Posterior cingulate gyrus (tissue), 11 donors: ENCODE measurements at places on chromosomes 7 and 10.

GRCh38 chr10:76998451-76998850 lies 639.2 kb downstream of the KCNMA1 start:
- no peak for DNase-seq

- DNase-seq: no peak
These were observed 283.4 kb downstream of the TFEC start for GRCh38 chr7:115747174-115747573.

GRCh38 chr10:61752111-61753011 lies 89.6 kb downstream of the CABCOCO1 start:
- no peak for DNase-seq

DNA sequence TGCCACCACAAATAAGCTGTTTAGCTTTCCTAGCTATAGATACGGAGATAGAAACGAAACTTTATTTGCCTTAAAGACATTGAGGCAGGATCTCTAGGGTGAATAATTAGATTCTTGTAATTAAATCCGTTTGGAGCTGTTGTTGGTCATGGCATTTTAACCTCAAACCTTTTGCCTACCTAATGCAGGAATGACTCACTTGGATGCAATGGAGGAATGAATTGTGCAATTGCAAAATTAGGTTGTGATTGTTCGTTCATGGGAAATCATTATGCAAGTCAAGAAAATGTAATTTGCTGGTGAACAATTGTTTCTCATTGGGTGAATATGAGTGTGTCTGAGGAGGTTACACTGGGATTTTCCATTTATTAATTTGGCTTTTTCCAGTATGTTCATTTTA lies 703.5 kb downstream of the GATA3 start:
- no peak for DNase-seq

DNA sequence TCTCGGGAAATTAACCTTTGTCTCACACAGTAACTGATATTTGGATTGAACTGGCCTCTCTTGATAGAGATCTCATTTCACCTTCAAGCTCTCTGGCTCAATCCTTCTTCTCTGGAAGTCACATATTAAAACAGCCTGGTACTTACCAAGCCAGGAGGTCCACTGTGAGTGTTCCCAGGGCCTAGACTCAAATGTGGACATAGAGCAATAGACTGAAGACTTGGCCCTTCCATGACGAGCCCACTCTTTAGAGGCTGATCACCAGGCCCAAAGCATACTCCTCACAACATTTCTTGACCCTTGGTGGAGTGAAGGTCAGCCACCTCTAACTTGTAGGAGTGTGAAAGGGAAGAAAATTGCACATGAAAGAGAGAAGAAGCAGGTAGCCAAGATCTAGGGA lies 38.5 kb downstream of the COL1A2 start:
- DNase-seq: no peak

- no peak for DNase-seq
These were observed 14.5 kb downstream of the NUDT5 start for GRCh38 chr10:12181065-12181775.

DNA sequence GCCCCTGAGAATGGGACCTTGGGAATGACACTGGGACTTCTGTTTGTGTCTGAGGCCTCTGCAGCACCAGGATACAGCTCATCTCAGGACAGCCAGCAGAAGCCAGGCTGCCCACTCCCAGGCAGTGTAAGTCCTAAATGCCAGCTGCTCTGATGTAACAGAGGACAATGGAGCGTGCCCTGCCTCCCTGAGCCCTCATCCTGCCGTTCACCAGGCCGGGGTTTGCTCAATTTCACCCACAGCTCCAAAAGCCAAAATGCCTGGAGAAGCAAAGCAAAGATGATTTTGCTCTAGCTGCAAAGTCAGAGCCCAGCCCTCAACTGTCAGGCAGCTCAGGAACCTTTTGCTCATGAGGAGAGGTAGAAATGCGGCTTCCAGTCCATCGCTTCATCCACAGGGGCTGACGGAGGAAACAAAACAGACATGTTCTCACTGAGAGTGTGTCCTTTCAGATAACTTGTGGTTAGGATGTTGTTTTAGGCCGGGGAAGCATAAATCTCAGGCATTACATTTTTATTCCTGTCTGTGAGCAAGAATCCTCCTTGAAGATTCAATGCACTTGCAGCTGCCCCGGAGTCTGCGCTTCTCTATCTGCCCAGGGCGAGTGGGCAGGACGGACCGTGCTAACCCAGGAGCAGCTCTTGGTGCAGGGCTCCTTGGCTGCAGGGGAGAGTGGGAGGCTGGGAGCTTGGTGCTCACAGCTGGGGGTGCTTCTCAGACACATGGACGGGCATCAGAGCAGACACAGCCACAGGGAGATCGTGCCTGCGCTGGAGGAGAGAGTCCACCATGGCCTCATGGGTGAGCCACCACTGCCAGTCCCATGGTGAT lies 83.2 kb upstream of the CHST15 start:
- DNase-seq: no peak

- no peak for DNase-seq
These were observed 59.5 kb upstream of the C1QL3 start for GRCh38 chr10:16581202-16581601.

DNA sequence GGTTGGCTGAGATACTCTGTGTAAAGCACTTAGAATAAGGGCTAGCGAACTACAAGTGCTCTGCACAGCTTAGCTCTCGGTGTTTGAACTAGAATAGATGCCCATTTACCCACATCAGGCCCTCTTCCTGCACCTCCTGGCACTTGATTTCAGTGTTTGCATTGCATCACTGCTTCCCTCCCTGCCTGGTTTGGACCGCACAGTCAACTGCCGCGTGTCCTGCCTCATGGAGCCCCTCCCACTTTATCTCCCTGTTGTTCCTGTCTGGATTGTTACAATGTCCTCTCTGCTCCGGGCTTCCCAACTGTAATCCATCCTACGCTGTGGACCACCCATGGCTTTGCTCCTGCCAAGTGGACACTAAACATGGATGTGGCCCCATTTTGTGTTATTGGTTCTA lies 2.3 kb downstream of the FAM107B start:
- DNase-seq: no peak

GRCh38 chr7:88226886-88227516 lies 7.2 kb upstream of the SRI start:
- DNase-seq: no peak

DNA sequence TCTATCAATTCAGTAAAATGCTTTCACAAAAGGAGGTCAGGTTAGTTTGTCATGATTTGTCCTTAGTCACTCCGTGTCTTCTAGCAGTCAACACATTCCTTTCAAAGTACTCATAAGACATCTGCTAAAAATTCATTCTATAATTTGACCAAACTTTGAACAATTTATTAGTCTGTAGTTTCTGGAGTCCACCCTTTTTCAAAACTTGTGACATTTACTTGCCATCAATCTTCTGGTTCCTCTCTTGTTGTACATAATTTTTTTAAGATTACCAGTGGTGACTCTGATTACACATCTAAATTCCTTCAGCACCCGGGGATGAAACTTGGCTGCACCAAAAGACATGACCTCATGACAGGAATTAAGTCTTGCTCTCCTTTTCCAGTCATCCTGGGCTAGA lies 130.1 kb downstream of the NEBL start:
- no peak for DNase-seq

DNA sequence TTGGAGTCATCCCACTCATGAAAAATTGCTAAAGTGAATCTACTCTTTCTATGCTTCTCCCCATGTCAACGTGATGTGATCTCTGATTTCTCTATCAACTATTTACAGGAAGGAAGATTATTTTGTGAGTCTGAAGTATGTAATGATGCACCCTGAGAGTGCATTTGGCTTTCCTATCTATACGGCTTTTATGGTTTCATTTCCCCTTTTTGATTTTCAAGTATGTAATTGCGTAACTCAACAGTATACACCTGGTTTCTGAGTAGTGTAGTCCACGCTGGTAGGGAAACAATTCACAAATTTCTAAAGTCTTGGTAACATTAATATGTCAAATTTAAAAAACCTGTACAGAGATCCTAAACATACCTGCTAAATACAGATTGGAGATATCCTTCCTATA lies 194.7 kb upstream of the SEMA3A start:
- DNase-seq: no peak

DNA sequence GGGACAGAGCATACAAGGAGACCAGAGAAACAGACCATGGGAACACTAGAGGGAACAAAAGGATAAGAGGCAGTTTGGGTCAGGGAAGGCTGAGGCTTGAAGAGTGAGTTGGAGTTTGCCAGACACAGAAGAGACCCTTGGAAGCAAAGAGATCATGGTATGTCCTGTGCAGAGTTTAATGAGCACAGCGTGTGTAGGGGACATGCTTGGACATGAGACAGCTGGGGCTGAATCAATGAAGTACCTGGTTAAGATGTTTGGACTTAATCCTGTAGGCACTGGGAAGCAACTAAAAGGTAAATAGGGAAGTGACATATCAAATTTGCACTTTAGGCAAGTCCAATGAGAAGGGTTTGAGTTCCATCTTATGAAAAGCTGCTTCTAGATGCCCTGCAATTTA lies 79.6 kb downstream of the KIAA1217 start:
- no peak for DNase-seq
